ENCODE measurements at places on chromosomes 1 and 21.

- no peak for DNase-seq
Observed at GRCh38 chr1:98939471-98939870, 65.2 kb downstream of the PLPPR5 start.

- no peak for DNase-seq
Observed at GRCh38 chr1:96522927-96523326, 198.7 kb upstream of the PTBP2 start.

DNA sequence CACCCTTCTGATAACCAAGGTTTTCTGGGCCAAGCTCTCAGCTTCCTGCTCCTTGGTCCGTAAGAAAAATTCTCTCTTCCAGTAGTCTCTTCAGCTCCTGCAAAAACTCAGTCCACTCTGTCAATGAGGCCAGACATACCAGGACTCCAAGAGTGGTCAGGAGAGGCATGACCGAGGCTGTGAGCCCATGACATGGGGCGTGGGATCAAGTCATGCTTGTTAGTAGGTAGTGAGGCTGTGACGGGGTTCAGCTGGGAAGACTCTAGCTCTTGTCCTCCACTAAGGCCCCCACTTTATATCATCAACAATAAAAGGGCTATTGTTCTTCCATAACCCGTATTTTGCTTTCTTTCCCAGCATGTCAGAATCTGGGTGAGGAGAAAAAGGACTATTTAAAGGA lies 10.1 kb upstream of the HCRTR1 start:
- no peak for DNase-seq

- DNase-seq, result no peak
Observed at GRCh38 chr1:235725434-235725833, 75.8 kb upstream of the GNG4 start.

GRCh38 chr21:40547906-40548513 lies 298.9 kb downstream of the DSCAM start:
- DNase-seq, result no peak

GRCh38 chr1:242411901-242412300 lies 112.6 kb downstream of the PLD5 start:
- DNase-seq, result no peak

All from HS-27A (cell line).